Lower lobe of right lung (tissue), 2 donors: ENCODE measurements at places on chromosomes 12 and 14.
A peak's percentile ranks its signal among the peaks of the same experiment; 100 is the strongest.

DNA sequence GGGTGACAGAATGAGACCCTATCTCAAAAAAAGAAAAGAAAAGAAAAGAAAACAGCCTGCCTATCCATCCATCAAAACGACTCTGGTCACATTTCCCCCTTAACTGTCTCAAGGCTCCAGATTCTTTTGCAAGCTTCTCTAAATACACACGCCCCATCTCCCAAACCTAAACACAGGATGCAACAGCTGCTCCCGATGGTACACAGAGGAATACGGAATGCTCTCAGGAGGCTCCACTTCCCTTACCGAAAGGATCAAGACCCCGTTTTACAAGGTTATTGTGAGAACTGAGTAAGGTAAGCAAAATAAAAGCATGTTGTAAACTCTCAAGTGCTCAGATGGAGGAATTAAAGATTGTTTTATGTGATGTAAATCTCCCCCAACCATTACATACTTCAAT, 62.3 kb downstream of the NT5DC3 start:
- DNase-seq: no peak

DNA sequence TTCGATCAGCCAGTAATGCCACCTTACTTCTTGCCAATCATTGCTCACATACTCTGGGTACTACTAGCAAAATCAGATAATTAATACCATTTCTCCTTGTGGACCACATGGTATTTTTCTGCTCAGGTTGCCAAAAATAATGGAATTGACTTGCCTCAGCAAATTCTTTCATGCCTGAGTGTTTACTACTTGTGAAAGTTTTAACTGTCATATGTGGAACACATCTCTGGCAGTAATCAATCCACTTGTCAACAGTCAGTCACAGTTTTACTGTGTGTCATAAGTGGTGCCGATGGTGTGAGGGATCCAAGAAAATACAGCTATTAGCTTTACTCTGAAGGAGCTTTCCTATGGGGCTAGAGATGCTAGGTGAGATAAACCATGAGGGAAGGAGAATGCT, 55.3 kb upstream of the ATF1 start:
- no peak for DNase-seq

GRCh38 chr12:108115123-108116121, 13.7 kb upstream of the WSCD2 start:
- DNase-seq: no peak

- peak; percentile 24 for DNase-seq
Measured at GRCh38 chr12:109766251-109766778, 52.7 kb downstream of the FAM222A start.

GRCh38 chr12:66984962-66985361, 284.2 kb upstream of the CAND1 start:
- no peak for DNase-seq

- no peak for DNase-seq
Measured at GRCh38 chr12:67915335-67915851, 73.9 kb upstream of the IFNG-AS1 start.

DNA sequence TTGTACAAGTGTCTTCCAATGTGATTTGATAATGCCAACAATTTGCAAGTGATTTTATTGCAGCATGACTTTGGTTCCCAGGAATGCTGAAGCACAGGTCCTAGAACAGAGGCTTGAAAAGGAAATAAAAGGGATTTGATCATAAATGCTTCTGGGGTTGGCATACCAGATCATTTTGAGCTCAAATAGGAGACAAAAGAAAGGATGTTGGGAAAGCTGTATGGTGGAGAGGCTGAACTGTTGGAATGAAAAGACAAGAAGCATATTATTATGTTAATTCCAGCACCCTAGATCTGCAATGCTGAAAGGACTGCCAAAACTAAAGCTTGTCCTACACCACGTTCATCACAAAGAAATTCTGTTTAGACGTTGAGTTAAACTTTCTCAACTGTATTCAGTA, 143.1 kb downstream of the BICD1 start:
- DNase-seq: no peak
